BE2C (cell line): ENCODE measurements at places on chromosomes 13 and 19.

DNA sequence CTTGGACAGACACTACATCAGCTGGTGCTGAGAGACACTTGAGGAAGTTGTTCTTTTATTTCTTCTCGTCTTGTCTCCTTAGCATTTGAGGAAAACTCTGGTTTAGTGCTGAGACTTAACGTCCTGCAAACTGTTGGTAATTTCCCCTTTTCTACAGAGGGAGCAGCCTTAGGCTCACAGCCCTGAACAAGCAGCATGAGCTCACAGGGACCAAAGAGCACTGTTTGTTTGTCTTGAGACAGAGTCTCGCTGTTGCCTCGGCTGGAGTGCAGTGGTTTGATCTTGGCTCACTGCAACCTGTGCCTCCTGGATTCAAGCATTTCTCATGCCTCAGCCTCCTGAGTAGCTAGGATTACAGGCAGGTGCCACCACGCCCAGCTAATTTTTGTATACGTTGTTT is 5.5 kb downstream of the ZNF805 start:
- no peak for DNase-seq

- DNase-seq, result no peak
Observed at GRCh38 chr13:47555235-47555634, 445.8 kb downstream of the SUCLA2 start.

DNA sequence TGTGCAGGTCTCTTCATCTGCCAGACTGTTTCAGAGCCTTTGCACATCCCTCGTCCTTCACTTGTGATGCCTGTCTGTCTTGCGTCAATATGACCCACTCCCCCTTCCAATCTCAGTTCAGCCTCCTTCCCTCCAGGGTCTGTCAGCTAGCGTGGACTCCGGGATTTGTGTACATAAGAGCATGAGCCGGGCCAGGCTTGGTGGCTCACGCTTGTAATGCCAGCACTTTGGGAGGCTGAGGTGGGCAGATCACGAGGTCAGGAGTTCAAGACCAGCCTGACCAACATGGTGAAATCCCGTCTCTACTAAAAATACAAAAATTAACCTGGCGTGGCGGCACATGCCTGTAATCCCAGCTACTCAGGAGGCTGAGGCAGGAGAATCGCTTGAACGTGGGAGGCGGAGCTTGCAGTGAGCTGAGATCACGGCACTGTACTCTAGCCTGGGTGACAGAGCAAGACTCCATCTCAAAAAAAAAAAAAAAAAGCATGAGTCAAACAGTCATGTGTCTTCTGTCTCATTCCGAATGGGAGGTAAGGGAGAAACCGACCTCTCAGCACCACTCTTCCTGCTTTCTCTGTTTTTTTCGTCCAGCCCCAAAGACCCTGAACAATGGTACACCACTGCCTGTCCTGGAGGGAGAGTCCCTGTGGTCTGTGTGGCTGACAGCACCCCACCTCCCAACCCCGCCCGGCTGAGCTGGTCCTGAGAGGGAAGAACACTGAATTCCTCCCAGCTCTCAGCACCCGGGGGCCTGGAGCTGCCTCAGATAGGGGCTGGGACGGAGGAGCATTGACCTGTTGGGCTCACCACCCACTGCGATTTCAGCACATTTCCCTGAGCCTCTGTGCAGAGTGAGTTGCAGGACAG is 2.4 kb upstream of the SIGLEC9 start:
- no peak for DNase-seq

DNA sequence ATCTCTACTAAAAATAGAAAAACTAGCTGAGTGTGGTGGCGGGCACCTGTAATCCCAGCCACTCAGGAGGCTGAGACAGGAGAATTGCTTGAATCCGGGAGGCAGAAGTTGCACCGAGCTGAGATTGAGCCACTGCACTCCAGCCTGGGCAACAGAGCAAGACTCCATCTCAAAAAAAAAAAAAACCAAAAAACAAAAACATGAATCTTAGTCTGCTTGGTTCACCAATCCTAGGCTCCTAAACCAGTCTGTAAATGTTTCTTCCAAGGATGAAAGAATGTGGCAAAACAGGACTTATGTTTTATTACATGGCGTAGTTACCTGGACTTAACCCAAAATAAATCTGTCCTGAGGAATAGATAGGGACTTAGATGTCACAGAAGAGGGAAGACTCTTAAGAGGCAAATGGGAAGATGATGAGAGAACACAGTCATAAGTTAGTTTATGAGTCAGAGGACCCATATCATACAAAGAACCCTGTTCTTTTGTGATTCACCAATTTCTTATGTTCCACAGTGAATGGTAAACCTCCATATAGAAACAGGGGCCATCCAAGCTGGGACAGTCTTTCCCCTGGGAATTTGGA is 6.9 kb upstream of the FBXL3 start:
- no peak for DNase-seq

- DNase-seq, result no peak
Observed at GRCh38 chr13:43122791-43123190, 99.4 kb downstream of the DNAJC15 start.

- no peak for DNase-seq
Observed at GRCh38 chr19:1274081-1274851, 1.1 kb upstream of the FAM174C start.

GRCh38 chr13:37636701-37637100 is 38.1 kb upstream of the POSTN start:
- no peak for DNase-seq
